ENCODE measurements at places on chromosomes 5 and 9. TPM values are rescaled to one million over a fixed set of nuclear protein-coding genes. Genes with fewer than 3 reads are reported as not detected.

DNA sequence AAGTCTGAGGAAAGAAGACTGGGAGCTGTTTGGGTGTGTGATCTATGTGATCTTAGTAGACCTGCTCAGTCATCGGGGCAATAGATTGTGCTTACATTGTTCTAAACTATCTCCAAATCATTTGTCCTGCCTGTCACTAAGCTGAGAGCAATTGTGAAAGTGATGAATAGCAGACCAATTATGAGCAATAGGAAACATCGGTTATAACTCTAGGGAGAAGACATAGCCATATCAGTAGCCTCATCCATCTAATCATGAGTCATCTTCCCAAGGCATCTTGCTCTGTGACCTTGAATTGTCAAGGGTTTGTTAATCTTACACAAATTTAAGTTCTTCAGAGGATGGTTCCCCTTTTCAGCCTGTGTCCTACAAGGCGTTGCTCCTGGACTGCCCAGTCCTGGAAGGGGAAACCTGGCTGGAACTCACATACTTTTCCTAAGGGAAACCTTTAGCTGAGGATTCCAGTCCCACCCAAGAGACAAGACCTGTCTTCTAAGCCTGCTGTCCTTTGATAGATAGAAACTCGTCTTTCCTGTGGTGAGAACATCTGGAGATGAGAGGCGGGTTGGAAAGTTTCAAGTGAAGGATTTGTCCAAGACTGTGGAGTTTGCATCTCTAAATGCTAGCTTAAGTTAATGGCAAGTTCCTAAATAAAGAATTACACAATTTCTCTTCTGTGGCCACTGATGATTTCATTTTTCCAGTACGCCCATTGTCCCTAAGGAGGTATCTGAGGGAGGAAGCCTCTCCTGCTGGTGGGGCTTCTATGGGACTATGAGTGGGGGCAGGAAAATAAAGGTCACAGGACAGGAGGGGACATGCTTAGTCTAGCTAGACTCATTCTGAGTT lies 53.9 kb upstream of the TRIM32 start:
- no peak overlapping the region for H3K4me3 ChIP-seq
- no peaks in the 10 kb centered on the region for H3K27me3 ChIP-seq
- H3K4me1 ChIP-seq = no peaks in the 10 kb centered on the region
- DNase-seq = no peak

DNA sequence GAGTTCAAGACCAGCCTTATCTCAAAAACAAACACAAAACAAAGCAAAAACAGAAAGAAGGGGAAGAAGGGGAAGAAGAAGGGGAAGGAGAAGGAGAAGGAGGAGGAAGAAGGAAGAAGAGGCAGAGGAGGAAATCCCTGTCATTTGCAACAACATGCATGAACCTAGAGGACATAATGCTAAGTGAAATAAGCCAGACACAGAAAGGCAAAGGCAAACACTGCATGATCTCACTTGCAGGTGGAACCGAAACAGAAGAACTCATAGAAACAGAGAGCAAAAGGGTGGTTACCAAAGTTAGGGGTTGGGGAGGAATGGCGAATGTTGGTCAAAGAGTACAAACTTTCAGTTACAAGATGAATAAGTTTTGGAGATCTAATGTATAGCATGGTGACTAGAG lies 135.4 kb downstream of the UGCG start:
- no peaks in the 10 kb centered on the region for H3K27me3 ChIP-seq
- H3K27ac ChIP-seq = no peak overlapping the region
- H3K36me3 ChIP-seq = no peaks in the 10 kb centered on the region
- peaks cover 25% of the 10 kb centered on the region for H3K4me1 ChIP-seq

DNA sequence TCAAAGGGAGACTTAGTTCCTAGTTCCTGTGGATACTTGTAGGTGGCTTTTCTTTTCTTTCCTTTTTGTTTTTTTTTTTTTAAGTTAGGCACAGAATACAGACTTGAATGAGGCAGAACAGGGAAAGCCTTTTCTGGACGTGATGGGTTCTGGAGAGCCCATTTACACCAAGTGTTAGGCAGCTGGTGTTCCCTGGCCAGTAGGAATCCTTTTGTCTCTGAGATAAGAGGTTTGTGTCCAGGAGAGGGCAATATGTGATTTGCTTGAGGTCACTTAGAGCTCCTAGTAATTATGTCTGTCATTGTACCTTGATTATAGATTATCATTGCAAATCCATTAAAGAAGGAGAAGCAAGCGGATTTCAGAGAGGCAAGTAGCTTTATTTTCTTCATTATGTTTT lies 9.1 kb downstream of the MEGF10 start:
- H3K36me3 ChIP-seq = no peaks in the 10 kb centered on the region
- H3K4me3 ChIP-seq = no peak overlapping the region
- H3K4me1 ChIP-seq = no peaks in the 10 kb centered on the region
- no peak for DNase-seq
- no peak overlapping the region for H3K27ac ChIP-seq

- no peaks in the 10 kb centered on the region for H3K27me3 ChIP-seq
- H3K4me1 ChIP-seq = no peaks in the 10 kb centered on the region
- no peaks in the 10 kb centered on the region for H3K36me3 ChIP-seq
- no peak overlapping the region for H3K27ac ChIP-seq
- DNase-seq = no peak
Measured at GRCh38 chr9:122056484-122056883, 36.6 kb downstream of the TTLL11 start.

- no peak overlapping the region for H3K27ac ChIP-seq
- no peak overlapping the region for H3K4me3 ChIP-seq
- no peaks in the 10 kb centered on the region for H3K27me3 ChIP-seq
- no peaks in the 10 kb centered on the region for H3K36me3 ChIP-seq
- no peak for DNase-seq
Measured at GRCh38 chr5:113140837-113141671, 164.5 kb downstream of the DCP2 start.

GRCh38 chr5:66213533-66213932 lies 69.4 kb downstream of the SREK1 start:
- H3K4me1 ChIP-seq = no peaks in the 10 kb centered on the region
- no peaks in the 10 kb centered on the region for H3K27me3 ChIP-seq
- DNase-seq = no peak
- H3K4me3 ChIP-seq = no peak overlapping the region
- no peaks in the 10 kb centered on the region for H3K36me3 ChIP-seq

- no peak for DNase-seq
- H3K36me3 ChIP-seq = no peaks in the 10 kb centered on the region
- H3K4me3 ChIP-seq = no peak overlapping the region
- no peaks in the 10 kb centered on the region for H3K27me3 ChIP-seq
- no peak overlapping the region for H3K27ac ChIP-seq
Measured at GRCh38 chr5:170582644-170583330, 79.0 kb downstream of the KCNIP1 start.

- H3K4me1 ChIP-seq = no peaks in the 10 kb centered on the region
- no peak overlapping the region for H3K4me3 ChIP-seq
- DNase-seq = no peak
- no peak overlapping the region for H3K27ac ChIP-seq
Measured at GRCh38 chr5:121086671-121087070, 622.6 kb downstream of the PRR16 start.

- no peak overlapping the region for H3K4me3 ChIP-seq
- no peaks in the 10 kb centered on the region for H3K27me3 ChIP-seq
- H3K27ac ChIP-seq = no peak overlapping the region
- DNase-seq = no peak
Measured at GRCh38 chr5:22352493-22352892, 500.7 kb downstream of the CDH12 start.

GRCh38 chr5:124806373-124807077 lies 60.1 kb upstream of the ZNF608 start:
- H3K4me3 ChIP-seq = no peak overlapping the region
- no peaks in the 10 kb centered on the region for H3K4me1 ChIP-seq
- H3K36me3 ChIP-seq = no peaks in the 10 kb centered on the region
- H3K27ac ChIP-seq = no peak overlapping the region

DNA sequence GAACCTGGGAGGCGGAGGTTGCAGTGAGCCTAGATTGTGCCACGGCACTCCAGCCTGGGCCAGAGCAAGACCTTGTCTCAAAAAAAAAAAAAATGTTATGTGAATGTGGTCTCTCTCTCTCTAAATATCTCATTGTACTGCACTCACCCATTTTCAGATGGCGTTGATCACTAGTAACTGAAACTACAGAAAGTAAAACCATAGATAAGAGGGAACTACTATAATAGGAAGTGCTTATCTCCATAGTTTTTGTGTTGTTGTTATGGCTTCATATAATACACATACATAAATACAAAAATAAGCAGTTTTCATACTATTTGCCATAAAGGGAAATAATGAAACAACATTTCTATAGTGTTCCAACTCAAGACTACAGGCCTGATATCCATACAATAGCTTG lies 9.1 kb downstream of the IL31RA start:
- H3K4me3 ChIP-seq = no peak overlapping the region
- H3K27me3 ChIP-seq = no peaks in the 10 kb centered on the region
- no peak for DNase-seq
- H3K36me3 ChIP-seq = no peaks in the 10 kb centered on the region
- H3K27ac ChIP-seq = no peak overlapping the region

DNA sequence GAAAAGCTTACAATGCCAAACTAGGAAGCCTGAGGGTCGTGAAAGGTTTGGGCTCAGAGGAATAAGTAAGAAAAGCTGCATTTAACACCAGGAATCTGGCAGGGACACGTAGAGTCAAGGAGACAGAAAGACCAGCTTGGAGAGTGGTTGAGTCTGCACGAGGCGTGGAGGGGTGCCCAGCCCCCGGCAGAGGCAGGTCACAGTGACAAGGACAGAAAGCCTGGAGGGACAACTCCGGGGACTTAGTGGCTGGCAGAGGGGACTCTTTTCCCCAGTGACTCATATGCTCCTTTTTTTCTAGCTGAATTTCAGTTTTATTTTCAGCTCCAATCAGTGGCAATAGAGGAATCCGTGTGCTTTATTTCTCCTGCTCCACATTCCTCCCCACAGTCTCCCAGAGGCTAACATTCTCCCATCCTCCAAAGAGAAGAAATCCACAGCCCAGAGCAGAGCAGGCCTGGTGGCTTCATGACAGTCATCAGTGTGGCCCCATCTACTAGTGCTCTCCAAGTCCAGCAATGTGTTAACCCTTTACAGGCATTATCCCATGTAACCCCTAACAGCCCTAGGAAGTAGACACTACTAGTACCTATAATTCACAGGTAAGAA lies 80.7 kb downstream of the KCNIP1 start:
- no peak overlapping the region for H3K4me3 ChIP-seq
- no peak overlapping the region for H3K27ac ChIP-seq
- no peaks in the 10 kb centered on the region for H3K27me3 ChIP-seq
- no peaks in the 10 kb centered on the region for H3K36me3 ChIP-seq
- no peaks in the 10 kb centered on the region for H3K4me1 ChIP-seq

HAVCR2 gene
- 30.7 TPM for total RNA-seq

GRCh38 chr9:19411316-19411715 lies 2.5 kb downstream of the ACER2 start:
- H3K27ac ChIP-seq = no peak overlapping the region
- no peaks in the 10 kb centered on the region for H3K27me3 ChIP-seq
- DNase-seq = no peak

CORO2A gene
- total RNA-seq = 20.0 TPM

DNA sequence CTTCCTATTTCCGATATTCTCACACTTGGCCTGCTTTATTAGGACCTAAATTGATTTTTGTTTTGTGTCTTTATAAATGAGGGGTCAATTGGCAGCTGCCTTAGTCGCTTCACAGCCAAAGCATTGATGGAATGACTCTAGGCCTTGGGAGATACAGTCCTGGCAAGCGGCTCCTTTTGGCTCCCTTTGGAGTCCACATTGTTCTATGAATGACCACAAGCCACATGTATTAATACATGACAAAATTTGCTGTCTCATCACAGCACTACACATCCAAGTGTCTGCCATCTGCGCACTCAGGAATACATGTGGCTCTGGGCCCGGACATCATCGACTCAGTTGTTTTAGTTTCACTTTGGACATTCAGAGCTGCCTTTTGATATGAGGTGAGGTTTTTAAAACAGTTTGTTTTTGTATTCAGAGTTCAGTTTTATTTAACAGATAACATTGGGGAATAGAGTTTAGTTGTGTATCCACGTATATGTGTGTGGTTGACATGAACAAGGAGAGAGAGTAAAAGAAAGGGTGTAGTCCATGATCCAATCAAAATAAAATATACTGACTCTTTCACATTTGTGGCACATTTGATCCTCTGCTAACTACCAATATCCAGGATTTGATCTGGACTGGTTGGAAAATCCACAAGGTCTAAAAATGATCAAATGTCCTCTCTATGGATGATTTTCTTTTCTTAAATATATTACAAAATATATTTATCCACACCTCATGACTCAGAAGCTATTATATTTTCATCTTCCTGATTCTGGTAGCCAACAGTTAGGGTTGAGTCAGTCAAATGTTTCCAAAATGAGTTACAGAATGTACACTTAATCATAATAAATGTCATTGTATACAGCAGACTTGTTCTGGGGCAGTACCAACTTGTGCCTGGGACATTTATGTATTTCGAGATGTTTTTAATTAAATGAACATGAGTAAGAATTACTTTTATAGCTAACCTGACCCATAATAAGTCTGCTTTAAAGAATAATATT lies 114.0 kb upstream of the MTAP start:
- no peak overlapping the region for H3K4me3 ChIP-seq
- H3K27ac ChIP-seq = no peak overlapping the region
- no peaks in the 10 kb centered on the region for H3K27me3 ChIP-seq
- H3K36me3 ChIP-seq = no peaks in the 10 kb centered on the region

AGXT2 gene
- total RNA-seq = not detected

GRCh38 chr5:108997720-108998119 lies 250.0 kb downstream of the FER start:
- no peaks in the 10 kb centered on the region for H3K27me3 ChIP-seq
- H3K4me1 ChIP-seq = no peaks in the 10 kb centered on the region
- H3K27ac ChIP-seq = no peak overlapping the region
- no peak for DNase-seq
- no peak overlapping the region for H3K4me3 ChIP-seq

LIFR gene
- 151 TPM for total RNA-seq

GRCh38 chr5:127076315-127077129 lies 3.2 kb upstream of the C5orf63 start:
- H3K4me1 ChIP-seq = peaks cover 3% of the 10 kb centered on the region
- DNase-seq = no peak
- no peaks in the 10 kb centered on the region for H3K27me3 ChIP-seq
- H3K27ac ChIP-seq = no peak overlapping the region
- no peak overlapping the region for H3K4me3 ChIP-seq

SPARC gene
- total RNA-seq = 1,248 TPM

DNA sequence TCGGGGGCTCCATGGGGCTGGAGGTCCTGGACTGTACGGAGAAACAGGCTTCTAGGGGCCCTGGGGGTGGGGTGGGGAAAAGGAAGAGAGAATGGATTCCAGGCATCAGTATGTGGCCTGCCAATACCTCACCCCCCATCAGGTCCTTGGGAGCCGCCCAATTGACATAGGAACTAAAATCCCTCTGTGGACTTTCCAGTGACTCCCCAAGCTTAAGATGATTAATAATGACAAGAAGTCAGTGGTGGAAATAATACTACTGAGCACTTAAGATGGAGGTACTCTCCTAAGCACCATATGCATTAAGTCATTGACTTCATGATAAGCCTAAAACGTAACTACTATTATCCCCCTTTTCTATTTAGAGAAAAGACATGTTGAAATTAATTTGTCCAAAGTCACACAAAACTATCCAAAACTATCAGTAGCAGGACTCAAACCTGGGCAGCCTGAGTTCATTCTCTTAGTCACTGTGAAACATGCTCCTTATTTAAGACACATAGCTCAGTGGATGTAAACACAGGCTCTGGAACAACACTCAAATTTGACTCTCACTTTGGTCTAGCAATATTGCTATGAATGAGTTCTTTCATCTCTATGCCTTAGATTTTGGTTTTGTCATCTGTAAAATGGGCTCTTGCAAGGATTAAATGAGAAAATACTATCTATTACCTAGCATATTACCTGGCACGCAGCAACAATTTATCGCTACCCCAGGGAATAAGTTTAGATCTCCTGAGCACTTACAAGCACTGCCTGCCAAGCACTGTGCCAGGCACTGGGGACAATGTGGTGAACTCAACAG lies 9.5 kb downstream of the SPRY4 start:
- no peak for DNase-seq
- no peak overlapping the region for H3K27ac ChIP-seq
- H3K27me3 ChIP-seq = no peaks in the 10 kb centered on the region
- peaks cover 73% of the 10 kb centered on the region for H3K4me1 ChIP-seq
- H3K36me3 ChIP-seq = peaks cover 53% of the 10 kb centered on the region

All from upper lobe of right lung (tissue), 1 donor.